ENCODE measurements at places on chromosomes 16 and 17.

GRCh38 chr16:25374556-25374955, 116.9 kb upstream of the ZKSCAN2 start:
- no peak for DNase-seq

DNA sequence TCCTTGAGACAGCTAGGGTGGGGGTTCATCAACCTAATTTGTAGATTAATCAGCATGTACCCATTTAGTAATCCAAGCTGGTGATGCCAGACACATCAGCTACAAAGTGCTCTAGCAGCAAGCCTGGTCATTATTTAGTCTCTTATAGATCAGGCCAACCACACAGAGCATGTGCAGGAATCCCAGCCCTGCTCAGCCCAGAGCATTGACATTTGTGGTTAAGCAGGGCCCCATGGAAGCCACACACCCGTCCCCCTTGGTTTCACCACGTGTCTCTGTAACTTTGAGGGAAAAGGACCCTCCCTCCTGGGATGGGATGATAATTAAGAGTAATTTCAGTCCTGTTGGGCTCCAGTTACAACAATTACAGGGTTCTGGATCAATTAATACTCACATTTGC, 268.8 kb upstream of the RPL38 start:
- DNase-seq, result no peak

GRCh38 chr16:57635266-57636097, 7.1 kb downstream of the ADGRG1 start:
- no peak for DNase-seq

DNA sequence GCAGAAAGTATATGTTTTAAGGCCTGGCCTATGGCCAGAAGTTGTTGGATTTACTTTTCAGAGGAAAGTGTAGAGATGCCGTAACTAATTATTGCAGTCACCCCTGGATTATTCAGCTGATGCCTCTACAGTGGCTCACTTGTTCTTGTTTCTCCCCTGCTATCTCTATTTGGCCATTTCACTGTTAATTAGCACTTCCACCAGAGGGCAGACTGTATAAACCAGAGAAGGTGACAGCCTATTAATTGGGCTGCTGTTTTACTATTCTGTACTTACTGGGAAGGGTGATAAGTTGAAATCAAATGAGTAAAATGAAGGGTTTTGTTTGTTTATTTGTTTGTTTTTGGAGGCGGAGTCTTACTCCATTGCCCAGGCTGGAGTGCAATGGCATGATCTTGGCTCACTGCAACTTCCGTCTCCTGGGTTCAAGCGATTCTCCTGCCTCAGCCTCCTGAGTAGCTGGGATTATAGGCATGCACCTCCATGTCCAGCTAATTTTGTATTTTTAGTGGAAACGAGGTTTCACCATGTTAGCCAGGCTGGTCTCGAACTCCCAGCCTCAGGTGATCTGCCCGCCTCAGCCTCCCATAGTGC, 66.0 kb downstream of the CDK12 start:
- DNase-seq, result peak; percentile 10

- DNase-seq, result no peak
Measured at GRCh38 chr17:1710807-1711553, 803 bp upstream of the TLCD2 start.

DNA sequence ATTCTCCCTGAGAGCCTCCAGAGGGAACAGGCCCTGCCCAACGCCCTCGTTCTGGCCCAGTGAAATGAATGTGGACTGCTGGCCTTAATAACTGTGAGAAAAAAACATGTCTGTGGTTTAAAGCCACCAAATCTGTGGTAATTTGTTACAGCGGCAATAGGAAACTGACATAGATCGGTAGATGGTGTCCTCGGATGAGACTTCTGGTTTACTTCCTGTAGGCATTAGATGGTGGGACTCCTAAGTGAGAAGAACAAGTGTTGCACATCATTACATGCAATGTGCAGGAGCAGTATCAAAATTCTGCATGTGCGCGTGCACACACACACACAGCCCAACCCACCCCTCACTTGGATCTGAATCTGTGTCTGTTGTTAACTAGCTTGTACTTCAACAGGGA, 42.0 kb downstream of the CDK5R1 start:
- no peak for DNase-seq

GRCh38 chr16:47851146-47851545, 304.6 kb downstream of the ABCC12 start:
- DNase-seq, result no peak

DNA sequence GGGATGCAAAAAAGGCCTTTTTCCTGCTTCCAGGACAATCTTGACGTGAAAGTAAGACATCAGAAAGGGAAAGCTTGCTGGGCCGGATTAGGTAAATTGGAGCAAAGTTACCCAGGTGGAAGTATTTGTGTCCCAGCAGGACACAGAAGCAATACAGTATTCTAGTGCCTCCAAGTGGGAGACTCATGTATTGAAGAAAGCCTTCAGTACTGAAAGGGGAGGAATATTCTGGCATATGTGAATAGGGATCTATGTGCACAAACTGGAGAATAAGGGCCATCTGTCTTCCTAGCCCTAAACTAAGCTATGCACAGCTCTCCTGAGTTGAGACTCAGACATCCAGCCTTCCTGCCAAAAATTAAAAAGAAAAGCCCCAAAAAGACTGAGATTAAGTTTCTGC, 327.3 kb upstream of the CDH8 start:
- DNase-seq, result no peak

GRCh38 chr16:27025581-27025980, 41.1 kb upstream of the C16orf82 start:
- no peak for DNase-seq

Data from CD4-positive, alpha-beta T cell treated with Interleukin-15 for 4 hours (primary cell).